ENCODE measurements at places on chromosomes 5 and 9.
A peak's percentile ranks its signal among the peaks of the same experiment; 100 is the strongest.

DNA sequence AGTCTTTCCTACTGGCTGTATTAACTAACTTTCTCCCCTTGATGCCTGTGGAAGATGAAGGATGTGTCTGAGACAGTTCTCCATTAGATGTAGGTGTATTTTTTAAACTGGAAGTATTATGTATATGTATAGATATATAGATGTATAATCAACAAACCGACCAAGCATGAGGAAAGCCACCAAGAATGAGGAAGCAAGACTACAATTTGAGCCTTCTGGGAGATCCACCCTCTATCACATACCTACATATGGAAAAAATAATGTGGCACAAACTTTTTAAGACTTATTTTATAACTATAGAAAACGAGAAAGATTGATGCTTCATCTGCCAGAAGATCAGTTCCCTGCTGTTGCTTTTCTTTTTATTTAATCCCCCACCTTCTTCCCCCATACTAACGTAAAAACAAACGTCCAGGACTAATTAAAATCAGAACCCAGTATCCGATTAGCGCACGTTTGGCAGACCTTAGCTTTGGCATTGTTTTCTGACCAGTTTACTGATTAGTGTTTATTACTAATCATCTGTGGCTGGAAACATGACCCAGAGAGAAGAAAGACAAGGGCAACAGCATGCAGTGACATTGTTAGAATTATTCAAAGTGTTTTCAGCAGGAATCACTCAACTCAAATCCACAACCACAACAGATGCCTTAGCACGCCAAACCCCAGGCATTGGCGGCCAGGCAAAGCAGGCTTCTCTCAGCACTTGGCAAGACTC, 490.2 kb downstream of the EBF1 start:
- DNase-seq: no peak

- no peak for DNase-seq
These were observed 53.0 kb downstream of the SH3RF2 start for GRCh38 chr5:145989428-145989827.

DNA sequence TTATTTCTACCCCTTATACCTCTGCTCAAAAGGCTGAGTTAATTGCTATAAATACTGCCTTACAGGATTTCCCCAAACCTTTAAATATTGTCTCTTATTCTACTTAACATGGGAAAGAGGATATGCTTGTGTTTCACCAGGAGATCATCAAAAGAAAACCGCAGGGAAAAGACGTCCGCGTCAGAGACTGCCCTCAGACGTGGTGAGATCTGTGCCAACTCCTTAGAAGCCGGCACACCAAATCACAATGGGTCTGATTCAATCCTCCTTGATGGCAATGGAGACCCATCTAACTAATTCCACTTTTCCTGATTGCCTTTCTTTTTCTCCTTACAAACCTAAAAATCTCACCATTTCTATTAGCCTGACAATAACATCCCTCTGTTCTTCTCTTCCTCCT, 55.0 kb downstream of the SH3PXD2B start:
- no peak for DNase-seq

- no peak for DNase-seq
These were observed 28.4 kb upstream of the FAM120A start for GRCh38 chr9:93422977-93423616.

DNA sequence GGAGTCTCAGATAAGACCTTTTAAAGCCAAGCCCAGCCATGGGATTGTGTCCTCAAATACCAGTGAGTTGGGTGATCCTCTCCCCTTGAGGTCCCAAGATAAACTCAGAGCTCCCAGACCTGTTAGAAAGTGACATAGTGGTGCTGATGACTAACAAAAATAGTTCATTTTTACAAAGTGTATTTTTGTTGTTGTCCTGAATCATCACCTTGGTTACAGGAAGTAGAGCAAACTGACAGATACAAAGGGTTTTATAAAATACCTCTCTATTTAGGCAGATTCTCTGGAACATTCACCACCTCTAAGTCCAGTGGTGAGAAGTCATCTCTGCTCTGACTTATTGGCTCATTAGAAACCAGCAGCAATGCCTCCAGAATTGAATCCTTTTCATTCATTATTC, 259.3 kb downstream of the CEMIP2 start:
- peak; percentile 31 for DNase-seq

DNA sequence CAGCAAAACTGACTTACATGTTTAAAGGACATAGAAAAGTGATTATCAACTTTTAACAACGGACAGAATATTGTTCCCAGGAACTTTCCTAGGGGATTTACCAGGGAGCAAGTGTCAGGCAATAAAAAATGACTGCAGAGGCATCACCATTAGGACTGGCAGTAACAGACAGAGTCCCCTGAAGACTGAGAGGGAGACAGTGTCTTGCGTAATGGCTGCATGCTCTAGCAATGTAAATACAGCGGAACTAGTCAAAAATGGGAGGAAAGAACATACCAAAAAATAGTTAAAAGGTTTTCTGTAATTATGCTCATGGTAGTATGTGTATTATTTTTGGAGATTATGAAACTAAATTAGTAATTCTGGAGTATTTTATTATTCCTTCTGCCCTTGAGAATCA, 181.8 kb downstream of the CRB2 start:
- DNase-seq: no peak

DNA sequence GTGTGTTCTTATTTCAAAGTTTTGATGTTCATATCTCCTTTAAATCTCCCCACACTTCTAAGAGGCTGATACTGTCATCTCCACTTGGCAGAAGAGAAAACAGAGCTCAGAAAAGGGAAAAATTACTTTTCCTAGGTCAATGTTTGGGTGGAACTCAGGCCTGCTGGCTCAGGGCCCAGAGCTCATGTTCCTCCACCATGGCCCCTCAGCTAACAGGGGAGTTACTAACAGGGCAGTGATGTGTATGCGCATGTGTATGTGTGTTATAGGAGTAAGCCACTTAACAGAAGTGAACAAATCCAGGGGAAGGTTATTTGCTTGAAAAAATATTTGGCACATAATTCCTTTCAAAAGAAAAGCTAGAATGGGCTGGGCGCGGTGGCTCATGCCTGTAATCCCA, 2.5 kb downstream of the C1QTNF2 start:
- no peak for DNase-seq

DNA sequence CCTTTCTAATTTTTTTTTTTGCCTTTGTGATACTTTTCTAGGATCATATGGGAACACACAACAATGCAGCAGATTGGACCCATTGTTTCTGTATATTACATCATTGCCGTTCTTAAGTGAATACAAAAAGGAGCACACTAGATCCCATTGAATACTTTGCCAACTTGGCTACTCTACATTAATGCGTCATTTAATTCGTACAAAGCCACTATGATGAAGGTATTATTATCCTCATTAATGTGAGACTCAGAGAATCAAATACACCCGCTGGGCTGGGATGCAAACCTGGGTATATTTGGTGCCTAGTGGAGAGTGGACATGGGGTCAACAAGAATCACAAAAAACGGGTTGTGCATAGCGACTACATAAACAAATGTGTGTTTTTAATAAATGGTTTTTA, 31.9 kb downstream of the OR2K2 start:
- DNase-seq: no peak

- DNase-seq: no peak
These were observed 16.8 kb upstream of the HK3 start for GRCh38 chr5:176915906-176916305.

GRCh38 chr9:136238342-136238732, 7.3 kb downstream of the QSOX2 start:
- no peak for DNase-seq

GRCh38 chr9:111728617-111729366, 65.9 kb downstream of the SHOC1 start:
- DNase-seq: no peak

Data from activated CD4-positive, alpha-beta T cell treated with anti-CD3 and anti-CD28 coated beads, Interleukin-2, amount 50 U/mL, for 16 hours (primary cell).